Osteoblast (primary cell): ENCODE measurements at places on chromosomes 1 and 21. TPM values are rescaled to one million over a fixed set of nuclear protein-coding genes. Genes with fewer than 3 reads are reported as not detected.

TOR1AIP2 gene
- total RNA-seq, result 90.8 and 92.3 TPM in 2 replicates

GRCh38 chr1:83060221-83060620 lies 938.7 kb downstream of the TTLL7 start:
- no peaks in the 10 kb centered on the region for H3K36me3 ChIP-seq
- no peaks in the 10 kb centered on the region for H3K27me3 ChIP-seq
- no peaks in the 10 kb centered on the region for H3K4me1 ChIP-seq
- no peak overlapping the region for H3K4me3 ChIP-seq

SCYL3 gene
- total RNA-seq, result 9.4 and 10.1 TPM in 2 replicates

GRCh38 chr1:98340511-98340910 lies 321.0 kb upstream of the SNX7 start:
- H3K27ac ChIP-seq, result no peak overlapping the region
- H3K4me1 ChIP-seq, result peaks cover 8% of the 10 kb centered on the region
- DNase-seq, result peak; percentile 62
- H3K36me3 ChIP-seq, result no peaks in the 10 kb centered on the region

GRCh38 chr1:16888860-16889816 lies 6.6 kb upstream of the RNU1-2 start:
- no peaks in the 10 kb centered on the region for H3K27me3 ChIP-seq
- H3K4me1 ChIP-seq, result no peaks in the 10 kb centered on the region
- H3K36me3 ChIP-seq, result no peaks in the 10 kb centered on the region
- H3K27ac ChIP-seq, result peak overlapping the region; percentile 25

- H3K36me3 ChIP-seq, result no peaks in the 10 kb centered on the region
- H3K4me1 ChIP-seq, result peaks cover 14% of the 10 kb centered on the region
- no peak overlapping the region for H3K4me3 ChIP-seq
- no peak overlapping the region for H3K27ac ChIP-seq
- no peak for DNase-seq
These were observed 17.0 kb upstream of the ALG14 start for GRCh38 chr1:95089650-95090287.

DNA sequence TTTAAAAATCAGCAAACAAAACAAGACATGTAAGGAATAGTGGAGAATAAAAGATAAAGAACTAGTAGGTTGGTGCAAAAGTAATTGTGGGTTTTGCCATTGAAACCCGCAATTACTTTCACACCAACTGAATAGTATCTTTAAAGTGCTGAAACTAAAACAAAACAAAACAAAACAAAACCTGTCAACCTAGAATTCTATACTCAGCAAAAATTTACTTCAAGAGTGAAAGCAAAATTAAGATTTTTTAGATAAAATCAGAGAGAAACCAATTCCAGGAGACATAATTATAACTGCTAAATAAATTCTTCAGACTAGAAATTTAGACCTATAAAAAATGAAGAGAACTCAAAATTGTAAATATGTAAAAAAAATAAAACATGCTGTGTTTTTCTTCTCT lies 114.0 kb upstream of the TSPAN2 start:
- H3K27me3 ChIP-seq, result no peaks in the 10 kb centered on the region
- H3K4me3 ChIP-seq, result no peak overlapping the region
- no peak for DNase-seq

- no peaks in the 10 kb centered on the region for H3K36me3 ChIP-seq
- no peaks in the 10 kb centered on the region for H3K27me3 ChIP-seq
- H3K27ac ChIP-seq, result no peak overlapping the region
- DNase-seq, result no peak
- no peaks in the 10 kb centered on the region for H3K4me1 ChIP-seq
- H3K4me3 ChIP-seq, result no peak overlapping the region
These were observed 55.8 kb downstream of the HUNK start for GRCh38 chr21:31928656-31929055.

DNA sequence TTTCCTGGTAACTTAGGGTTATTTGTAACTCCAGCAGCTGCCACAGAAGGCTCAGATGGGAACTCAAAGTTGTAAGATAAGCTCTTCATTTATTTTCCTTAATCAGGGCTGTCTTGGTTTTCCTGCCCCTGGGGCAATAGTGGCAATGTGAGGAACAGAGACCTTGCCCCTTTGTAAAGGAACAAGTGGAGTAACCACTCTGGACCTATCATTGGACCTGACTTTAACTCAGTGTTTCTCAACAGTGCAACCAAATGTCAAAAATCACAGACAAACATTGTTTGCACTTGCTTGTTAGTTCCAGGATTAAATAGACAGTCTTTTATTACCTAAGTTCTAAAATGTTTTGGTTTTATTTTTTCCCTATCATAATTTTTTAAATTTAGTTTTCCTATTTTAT lies 2.8 kb upstream of the FMO3 start:
- H3K4me3 ChIP-seq, result no peak overlapping the region
- H3K27ac ChIP-seq, result no peak overlapping the region
- H3K36me3 ChIP-seq, result no peaks in the 10 kb centered on the region
- no peaks in the 10 kb centered on the region for H3K27me3 ChIP-seq
- no peak for DNase-seq
- H3K4me1 ChIP-seq, result no peaks in the 10 kb centered on the region
